Fibroblast of skin of back (primary cell): ENCODE measurements at places on chromosomes 11 and 22.

DNA sequence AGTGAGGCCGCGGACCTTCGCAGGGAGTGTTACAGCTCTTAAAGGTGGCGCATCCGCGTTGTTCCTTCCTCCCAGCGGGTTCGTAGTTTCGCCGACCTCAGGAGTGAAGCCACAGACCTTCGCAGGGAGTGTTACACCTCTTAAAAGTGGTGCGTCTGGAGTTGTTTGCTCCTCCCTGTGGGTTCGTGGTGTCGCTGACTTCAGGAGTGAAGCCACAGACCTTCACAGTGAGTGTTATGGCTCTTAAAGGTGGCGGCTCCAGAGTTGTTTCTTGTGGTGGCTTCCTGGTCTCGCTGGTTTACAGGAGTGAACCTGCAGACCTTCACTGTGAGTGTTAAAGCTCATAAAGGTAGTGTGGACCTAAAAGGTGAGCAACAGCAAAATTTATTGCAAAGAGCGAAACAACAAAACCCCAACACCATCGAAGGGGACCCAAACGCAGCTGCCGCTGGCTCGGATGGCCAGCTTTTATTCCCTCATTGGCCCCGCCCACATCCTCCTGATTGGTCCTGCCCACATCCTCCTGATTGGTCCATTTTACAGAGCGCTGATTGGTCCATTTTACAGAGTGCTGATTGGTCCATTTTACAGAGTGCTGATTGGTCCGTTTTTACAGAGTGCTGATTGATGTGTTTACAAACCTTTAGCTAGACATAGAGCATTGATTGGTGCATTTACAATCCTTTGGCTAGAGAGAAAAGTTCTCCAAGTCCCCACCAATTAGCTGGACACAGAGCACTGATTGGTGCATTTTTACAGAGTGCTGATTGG, 1.2 kb upstream of the TMEM45B start:
- no peak for DNase-seq

DNA sequence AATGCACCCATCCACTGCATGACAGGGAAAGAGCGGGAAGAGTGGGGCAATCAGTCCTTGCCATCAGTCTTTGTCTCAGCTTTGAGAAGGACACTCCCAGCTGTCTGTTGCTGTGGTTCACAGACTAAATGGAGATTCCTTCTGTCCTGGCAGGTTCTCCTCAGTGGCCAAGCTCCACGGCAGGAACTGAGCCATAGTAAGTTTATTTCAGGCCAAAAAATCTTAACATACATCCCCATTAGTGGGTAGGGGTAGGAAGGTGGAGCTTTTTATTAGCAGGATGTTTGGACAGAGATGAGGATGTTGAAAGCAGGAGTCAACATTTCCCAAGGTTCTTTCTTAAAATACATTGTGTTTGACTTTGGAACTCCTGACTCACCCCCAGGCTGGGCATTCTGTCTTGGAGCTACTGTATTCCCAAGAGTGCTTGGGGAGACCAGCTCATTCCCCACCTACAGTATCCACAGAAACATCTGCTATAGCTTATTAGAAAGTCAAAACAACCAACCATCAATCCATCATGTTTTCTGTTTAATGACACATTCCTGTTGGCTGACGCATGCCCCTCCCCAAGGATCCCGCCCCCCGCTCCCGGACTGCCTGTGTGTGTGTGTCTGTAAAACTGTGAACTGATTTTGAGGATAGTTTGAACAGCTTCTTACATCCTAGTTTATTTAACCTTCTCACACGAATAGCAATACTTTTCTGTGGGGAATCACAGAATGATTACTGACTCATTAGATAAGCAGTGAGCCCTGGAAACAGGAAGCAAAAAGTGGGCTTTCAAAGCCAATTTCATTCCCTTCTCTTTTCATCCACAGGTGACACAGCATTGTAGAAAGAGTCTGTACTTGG, 109.5 kb downstream of the CCDC81 start:
- DNase-seq: peak; percentile 100

DNA sequence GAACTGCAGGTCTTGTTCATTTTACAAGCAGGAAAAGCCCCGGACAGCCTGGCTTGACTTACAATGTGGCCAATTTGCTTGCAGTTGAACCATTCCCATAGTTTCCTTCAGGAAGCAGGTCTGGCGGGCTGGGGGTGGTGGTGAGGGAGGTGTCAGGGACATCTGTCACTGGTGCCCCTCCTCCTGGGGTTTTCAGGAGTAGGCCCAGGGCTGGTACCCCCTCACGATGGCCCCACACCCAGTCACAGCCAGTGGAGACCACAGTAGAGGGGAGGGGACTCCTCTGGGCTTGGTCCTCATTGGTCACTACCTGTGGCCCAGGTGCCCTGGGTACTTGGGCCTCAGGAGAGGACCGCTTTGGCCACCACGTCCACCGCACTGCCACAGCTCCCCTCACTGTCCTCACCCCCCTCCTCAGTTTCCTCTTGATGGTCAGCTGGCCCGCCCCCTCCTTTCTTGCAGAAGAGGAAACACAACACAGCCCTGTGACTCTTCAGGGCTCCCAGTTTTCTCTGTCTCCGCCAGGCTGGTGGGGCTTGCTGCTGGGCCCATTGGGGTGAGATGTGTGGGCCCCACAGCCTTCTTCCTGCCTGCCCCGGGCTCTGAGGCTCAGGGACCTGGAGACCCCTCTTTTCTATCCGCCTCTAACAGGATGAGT, 39.8 kb upstream of the SHISAL1 start:
- no peak for DNase-seq

DNA sequence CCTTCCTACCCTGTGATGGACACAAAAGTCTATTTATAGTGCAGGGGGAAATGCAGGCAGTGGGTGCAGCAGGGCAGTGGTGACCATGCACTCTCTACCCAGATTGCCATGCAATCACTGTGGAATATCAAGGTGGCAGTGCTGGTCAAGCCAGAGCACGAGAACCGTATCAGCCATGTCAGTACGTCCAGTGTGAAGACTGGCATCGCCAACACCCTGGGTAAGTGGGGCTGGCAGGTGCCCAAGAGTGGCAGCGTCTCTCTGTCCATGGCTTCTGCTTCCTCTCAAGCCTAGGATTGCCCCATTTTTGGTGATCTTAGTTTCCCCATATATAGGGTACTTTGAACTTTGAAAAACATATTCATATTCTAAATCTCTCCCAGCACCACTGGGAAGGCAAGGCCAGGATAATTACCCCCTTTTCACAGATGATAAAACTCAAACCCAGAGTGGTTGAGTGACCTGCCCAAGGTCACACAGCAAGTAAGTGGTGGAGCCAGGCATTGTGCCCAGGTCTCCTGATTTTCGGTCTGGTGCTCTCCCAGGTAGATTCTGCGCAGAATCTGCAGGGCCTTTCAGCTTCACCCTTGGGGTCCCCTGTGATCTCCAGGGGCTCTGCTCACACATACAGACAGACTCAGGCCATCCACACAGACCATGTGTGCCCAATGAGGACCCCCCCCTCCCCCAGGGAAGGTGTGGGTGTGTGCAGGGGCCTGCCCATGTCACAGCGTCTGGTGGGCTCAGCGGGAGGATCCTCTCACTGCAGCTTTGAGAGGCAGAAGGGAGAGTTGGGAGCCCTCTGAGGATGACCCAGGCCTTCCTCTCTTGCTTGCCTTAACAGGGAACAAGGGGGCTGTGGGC, 7.1 kb downstream of the INPPL1 start:
- no peak for DNase-seq

- DNase-seq: no peak
Measured at GRCh38 chr11:2216400-2217064, 44.9 kb upstream of the TH start.

GRCh38 chr11:70301191-70301590, 30.7 kb downstream of the PPFIA1 start:
- DNase-seq: no peak

GRCh38 chr11:64455456-64456261, 96.7 kb downstream of the RPS6KA4 start:
- no peak for DNase-seq

- no peak for DNase-seq
Measured at GRCh38 chr11:63007920-63008319, 7.7 kb downstream of the SLC22A8 start.

- DNase-seq: no peak
Measured at GRCh38 chr11:1181853-1182535, 24.2 kb downstream of the MUC5AC start.

DNA sequence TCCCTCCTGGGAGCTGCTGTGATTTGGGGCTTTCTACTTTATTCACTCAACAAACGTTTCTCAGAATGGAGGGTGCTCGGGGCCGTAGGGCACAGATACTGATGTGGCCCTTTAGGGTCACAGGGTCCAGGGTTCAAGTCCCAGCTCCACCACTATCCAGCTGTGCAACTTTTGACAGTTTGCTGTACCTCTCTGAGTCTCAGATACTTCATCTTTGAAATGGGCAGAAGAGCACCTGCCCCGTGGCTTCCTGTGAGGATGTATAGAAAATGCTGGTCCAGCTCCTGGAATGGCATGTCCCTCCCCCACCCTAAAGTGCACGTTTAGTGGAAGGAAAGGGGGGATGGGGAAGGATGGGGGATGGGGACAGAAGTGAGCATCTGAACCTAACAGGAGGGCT, 21.9 kb upstream of the PRR5 start:
- no peak for DNase-seq

DNA sequence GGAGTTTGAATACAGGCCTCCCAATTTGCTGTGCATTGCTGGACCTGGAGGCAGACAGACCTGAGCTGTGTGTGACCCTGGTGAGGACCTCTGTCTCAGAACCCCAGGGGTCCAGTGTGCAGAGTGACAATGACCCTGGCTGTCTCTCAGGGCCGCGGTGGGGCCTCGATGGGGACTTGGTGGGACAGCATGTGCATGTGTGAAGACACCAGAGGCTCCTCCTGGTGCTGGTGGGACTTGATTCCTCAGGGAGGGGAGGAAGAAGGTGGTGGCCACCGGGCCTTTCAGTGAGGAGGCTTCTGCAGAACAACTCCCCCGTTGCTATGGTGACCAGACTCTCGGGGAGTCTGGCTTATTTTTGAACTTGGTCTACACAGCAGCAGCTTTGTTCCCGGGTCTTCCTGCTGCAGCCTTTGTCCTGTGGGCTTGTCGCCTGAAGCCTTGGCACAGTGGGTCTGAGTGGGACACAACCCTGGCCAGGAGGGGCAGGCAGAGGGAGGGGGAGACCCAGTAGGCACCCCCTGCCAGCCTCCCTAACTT, 35.3 kb downstream of the MCM5 start:
- no peak for DNase-seq
